Immature natural killer cell (primary cell): ENCODE measurements at places on chromosomes 16 and 17. TPM values are rescaled to one million over a fixed set of nuclear protein-coding genes. Genes with fewer than 3 reads are reported as not detected.

GRCh38 chr16:77816293-77816692, 27.9 kb downstream of the VAT1L start:
- no peak for DNase-seq

GRCh38 chr17:16987830-16988601, 16.1 kb upstream of the TNFRSF13B start:
- DNase-seq: peak; percentile 67

The HS3ST6 gene
- polyA plus RNA-seq: not detected

The ITGAX gene
- 82.9 TPM for polyA plus RNA-seq

The NUDT7 gene
- polyA plus RNA-seq: 5.0 TPM
